ENCODE measurements at places on chromosomes 7 and 10.

GRCh38 chr10:25701652-25702051 is 232.4 kb upstream of the MYO3A start:
- DNase-seq = no peak

DNA sequence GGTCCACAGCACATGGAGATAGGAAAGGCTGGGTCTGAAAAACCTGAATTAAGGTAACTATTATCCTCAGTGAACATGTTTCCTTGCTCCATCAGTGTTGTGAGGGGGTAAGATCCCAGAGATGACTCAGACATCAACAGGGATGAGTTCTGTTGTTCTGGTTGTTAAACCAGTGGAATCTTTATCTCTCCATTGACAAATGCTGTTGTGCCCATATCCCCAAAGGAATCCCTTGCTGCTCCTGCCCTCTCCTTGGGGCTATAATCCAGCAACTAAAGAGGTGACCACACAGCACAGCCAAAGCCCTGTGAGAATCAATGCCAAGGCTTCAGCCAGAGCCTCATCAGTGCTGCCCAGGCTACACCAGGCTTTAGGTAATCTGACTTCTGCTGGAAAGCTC is 113.4 kb downstream of the JAZF1 start:
- no peak for DNase-seq

DNA sequence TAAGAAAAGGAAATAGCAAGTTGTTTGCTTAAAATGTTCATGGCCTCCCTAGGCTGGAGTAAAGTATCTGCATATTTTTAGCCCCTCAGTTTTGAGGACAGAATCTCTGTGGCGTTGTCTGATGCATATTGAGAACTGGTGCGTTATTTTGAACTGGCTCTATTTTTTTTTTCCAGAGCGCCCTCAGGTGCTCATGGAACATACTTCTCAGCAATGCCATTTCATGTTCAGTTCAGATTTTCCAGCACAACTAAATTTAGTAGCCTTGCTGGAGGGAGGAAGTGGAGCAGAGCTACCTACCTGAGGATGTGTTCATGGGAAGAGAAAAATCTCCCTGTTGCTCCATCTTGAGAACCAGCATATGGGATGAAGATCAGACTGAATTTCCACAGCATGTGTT is 870.5 kb downstream of the LRMDA start:
- DNase-seq = no peak

DNA sequence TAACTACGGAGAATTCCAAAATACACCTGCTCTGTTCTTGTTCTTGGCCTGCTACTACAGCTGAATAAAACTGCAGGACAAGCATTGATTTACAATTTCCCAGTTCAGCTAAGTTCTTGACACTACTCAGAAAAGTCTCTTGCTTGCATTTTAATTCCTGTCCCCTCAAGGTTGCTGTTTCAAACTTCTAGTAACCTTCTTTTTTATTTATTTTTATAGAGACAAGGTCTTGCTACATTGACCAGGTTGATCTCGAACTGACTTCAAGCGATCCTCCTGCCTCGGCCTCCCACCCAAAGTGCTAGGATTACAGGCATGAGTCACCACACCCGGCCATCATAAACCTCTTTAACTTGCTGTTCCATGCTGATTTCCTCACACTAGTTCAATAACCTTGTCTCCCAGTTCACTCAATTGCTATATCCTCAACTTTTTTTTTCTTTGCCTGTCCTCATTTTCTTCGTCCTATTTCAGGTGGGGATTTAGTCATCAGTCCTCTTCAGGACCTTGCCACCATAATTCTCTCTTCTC is 79.9 kb downstream of the ARHGAP21 start:
- DNase-seq = no peak

- no peak for DNase-seq
Observed at GRCh38 chr10:79018521-79019011, 50.2 kb upstream of the ZMIZ1 start.

DNA sequence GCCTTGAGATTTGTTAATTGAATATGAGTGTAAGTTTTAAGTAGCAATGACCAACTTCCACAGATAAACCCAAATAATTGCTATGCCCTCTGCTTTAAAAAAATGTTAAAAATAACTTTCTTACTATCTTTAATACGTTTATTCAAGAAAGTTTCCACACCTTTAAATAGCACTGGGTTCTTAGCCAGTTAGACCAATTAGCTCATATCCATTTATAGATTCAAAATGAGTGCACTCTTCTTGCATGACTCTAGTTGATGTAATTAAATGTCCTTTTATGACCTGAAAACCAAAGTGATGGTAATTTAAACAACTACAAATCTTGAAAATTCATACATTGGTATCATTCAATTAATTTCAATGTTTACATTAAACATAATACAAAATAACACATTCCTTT is 50.8 kb upstream of the CACNA2D1 start:
- DNase-seq = no peak

DNA sequence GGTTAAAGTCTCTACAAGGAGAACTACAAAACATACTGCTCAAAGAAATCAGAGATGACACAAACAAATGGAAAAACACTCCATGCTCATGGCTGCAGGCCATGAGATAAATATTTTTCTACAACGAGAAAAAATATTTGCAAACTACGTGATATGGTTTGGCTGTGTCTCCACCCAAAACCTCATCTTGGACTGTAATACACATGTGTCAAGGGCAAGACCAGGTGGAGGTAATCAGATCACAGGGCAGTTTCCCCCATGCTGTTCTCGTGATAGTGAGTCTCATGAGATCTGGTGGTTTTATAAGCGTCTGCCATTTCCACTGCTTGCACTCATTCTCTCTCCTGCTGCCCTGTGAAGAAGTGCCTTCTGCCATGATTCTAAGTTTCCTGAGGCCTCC is 57.8 kb downstream of the COA1 start:
- no peak for DNase-seq

DNA sequence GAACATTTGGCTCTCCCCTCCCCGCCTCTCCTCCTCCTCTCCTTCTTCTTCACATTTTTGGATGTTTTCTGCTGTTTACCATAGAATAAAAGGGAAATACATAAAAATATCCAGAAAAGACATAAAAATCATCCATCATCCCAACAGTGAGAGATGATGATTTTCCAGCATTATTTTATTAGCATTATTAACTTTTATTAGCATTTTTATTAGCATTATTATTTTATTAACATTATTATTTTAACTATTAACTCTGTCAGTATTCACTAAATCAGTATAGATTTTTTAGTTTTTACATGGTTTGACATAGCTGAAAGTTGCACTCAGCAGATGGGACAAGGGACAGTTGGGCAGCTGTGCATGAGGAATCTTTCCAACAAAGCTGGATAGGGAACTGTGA is 16.2 kb upstream of the SLC35B4 start:
- no peak for DNase-seq

GRCh38 chr10:125137601-125138438 is 22.5 kb downstream of the CTBP2 start:
- no peak for DNase-seq

GRCh38 chr10:131490991-131491594 is 179.6 kb upstream of the TCERG1L start:
- DNase-seq = no peak

GRCh38 chr7:116365797-116366196 is 133.7 kb upstream of the CAV2 start:
- DNase-seq = no peak

DNA sequence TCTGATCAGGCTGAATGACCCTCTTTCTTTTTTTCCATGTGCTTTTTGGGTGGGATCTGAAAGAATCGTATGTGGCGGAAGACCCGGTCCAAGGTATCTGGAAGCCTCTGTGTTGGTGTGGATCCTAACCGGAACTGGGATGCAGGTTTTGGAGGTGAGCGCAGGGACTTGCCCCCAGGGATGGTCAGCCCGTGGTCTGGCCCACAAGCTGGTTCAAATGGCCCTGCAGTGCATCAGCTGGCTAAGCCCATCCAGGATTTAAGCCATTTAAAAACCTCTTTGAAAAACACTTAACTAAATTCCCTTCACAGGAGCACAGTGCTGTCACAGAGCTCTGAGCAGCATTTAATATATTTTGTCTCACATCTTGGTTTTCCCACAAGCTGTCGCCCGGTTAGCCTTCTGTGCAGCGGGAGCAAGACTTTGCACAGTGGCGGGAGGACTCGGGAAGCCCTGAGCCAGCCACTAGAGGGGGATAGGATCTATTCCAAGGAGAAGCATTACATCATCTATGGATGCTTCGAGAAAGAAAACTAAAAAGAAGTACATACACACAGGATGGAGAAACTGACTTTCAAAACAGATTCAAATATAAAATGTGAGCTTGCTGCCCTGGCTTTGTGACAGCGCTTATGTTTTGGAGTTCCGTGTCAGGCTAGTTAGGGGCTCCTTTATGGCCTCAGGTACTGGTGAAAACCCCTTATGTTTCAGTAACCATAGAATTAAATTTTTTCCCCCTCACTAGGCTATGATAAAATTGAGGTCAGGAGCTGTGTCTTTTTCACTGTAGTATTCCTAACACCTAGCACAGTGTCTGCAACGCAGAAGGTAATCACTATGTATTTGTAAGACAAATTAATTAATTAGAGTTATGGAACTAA is 11.3 kb downstream of the CPA2 start:
- DNase-seq = peak; percentile 67

GRCh38 chr7:6256109-6256483 is 16.3 kb downstream of the CYTH3 start:
- DNase-seq = peak; percentile 56

DNA sequence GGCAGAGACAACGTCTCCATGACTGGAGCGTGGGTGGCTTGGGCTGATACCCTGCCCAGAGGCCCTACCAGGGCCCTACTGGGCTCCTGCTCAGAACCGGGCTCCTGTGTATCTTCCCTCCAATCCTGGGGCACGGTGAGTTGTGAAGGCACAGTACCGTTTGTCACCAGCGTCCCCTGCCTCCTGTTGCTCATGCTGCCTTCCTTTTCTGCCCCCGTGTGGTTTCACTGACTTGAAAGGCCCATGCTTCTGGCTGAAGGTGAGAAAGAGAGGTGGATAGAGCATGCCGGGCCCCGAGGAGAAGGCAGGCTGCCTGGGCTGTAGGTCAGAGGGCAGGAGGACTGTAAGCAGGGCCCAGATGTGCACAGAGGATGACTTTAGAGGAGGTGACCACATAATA is 9.1 kb upstream of the DMBT1 start:
- DNase-seq = no peak

Data from adipocyte (in vitro differentiated cells).